ENCODE measurements at places on chromosomes 5 and 9.

DNA sequence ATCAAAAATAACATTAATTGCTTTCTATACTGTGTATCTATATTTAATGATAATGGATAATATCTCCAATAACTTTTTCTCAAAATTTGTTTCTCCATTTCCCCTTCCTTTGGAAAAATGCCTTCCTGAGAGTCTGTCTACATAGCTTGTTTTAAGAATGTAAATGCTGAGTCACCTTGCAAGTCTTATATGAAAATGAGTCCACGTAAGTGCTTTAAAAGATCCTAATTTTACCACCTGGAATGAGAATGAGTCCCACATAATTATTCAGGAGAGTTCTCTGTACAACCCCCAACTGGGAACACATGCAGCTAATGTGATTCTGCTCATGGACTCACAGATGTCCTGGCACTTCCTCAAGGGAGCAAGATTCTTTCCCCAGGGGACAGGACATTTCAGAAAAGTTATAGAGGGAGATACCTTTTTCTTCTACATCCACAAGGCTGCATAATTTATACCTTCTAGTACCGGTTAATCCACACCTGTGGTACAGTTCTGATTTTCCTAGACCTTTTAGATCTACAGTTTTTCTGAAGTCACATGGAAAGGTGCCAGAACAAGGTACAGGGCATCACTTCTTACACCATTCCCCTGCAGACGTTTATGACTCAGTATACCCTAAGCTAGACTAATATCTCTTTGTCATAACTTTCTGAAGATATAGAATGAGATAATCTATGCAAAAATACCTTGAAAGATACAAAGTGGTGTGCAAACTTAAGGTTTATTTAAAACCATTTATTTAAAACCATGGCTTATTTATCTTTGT lies 314.1 kb downstream of the CETN3 start:
- DNase-seq = no peak

DNA sequence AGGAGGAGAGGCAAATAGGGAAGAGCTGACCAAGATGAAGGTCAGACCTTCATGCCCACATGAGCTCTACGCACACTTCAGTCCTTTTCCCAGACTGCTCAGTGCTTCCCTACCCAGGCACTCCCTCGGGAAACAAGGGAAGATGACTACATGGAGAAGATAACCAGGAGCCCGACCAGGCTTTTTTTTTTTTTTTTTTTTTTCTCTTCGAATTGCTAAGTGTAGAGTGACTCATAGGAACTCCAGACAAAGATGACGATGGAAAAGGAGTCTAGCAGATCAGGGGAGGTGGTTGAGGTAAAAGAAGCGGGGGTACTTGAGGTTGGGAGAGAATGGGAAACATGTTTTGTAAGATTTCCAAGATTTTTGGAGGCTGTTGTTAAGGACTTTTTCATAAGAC lies 526.1 kb downstream of the BNC2 start:
- no peak for DNase-seq

DNA sequence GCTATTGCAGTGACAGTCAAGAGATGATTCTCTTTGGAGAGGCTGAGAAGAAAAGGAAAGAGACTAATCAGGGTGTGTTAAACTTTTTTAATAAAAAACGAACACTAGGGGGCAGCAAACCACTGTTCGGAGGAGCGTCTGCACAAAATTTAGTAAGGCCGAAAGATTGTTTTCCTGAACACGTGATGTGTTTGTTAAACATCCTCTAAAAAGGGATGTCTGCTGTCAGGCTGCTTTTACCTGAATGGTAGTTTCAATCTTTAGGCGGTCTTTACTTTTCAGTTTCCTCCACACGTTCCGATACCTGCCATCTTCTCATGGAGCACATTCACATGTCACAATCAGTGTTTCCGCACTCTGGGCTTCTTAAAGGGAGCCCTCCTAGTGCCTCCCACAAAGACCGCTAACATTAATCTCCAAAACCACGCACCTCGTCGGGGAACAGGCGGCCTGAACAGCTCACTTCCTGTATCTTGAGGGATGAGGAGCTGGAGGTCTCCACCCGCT lies 125.2 kb downstream of the GPBP1 start:
- peak; percentile 91 for DNase-seq

DNA sequence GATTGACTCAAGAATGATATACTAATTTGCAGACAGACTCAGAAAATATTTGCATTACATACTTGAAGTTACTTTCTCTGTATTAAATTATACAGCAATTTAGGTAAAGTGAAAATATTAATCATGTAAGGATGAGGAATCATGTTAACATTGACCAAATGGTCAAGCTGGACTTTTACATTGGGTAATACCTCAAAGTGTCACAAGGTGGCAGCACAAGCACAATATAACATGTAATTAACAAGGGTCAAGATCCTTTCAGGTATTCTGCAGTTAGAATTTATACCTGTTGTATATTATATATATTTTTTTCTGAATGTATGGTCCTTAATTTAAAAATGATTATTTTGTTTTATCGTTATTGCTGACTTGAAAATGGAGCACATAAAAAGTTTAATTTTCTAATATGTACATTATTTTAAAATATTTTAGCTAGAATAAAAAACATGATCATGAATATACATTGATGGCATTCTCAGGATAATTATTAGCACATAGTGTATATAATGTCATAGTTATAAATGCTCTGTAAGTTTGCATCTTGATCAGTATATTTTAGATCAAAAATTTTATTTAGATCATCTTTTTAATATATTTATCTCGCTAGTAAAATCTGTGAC lies 8.6 kb downstream of the HAPLN1 start:
- DNase-seq = peak; percentile 70

DNA sequence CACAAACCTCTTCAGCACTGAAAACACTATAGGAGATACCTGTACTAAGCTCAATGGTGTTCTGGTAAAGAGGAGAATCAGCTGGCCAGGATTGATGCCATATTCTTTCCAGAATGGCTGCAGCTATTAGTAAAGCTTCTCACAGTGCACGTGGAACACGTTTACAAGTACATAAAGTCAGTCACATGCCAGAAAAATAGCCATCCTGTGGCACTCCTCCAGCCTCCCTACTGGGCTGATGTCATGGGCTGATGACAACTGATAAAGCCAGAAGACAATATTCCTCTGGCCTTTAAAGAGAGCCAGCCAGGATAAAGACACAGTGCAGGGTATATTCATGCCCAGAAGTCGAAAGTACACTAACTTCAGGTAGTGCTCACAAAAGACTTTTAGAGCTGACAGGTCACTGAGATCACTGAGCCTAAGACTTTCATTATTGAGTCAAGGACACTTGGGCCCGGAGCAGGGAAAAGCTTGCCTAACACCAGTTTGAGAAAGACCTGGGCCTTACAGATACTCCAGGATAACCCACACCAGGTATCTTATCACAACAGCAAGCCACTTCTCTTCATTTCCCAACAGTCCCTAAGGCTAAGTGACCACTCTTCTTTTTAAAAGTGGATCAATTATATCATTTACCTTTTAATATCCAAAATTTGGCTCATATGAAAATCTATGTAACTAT lies 29.4 kb downstream of the ABITRAM start:
- no peak for DNase-seq

- no peak for DNase-seq
Observed at GRCh38 chr5:119285070-119285916, 70.5 kb upstream of the TNFAIP8 start.

GRCh38 chr9:79041266-79041665 lies 530.5 kb upstream of the TLE4 start:
- DNase-seq = no peak

DNA sequence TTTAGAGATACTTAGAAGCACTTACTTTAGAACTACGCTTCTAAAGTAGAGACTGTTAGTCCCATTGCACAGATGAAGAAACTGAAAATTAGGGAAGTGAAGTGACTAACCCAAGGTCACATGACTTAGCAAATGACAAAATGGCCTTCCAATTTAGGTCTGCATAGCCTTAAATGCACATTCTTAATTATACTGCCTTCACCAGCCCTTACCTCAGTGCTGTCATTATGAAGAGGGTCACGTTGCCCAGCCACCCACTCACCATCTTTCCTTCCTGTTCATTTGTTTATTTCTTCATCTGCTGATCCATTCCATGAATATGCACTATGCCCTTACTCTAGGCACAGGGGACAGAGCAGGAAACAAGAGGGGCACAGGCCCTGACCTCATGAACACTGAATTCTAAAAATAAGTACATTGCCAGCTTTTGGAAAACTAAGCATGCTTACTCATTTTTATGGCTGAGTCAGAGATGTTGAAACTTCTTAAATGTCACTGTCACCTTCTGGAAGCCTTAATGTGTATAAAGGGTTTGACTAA lies 8.6 kb downstream of the HAVCR2 start:
- DNase-seq = peak; percentile 8

DNA sequence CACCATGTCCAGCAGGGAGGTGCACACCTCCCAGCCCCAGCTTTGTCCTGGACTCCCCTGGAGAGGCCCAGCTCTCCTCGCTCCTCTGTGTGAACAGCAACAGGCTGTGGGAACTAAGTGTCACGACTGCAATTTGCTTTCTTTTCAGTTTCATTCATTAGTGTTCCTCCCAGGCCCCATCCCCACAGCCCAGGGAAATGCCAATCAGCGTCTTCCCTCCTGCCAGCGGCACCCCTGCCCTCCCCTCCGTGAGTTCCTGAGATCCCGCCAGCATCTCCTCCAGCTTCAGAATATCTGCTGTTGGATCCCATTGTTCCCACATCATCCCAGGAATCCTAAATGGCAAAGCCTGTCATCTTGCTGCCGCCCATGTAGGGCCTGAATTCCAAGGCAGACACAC lies 13.1 kb upstream of the RPL26L1 start:
- DNase-seq = no peak

DNA sequence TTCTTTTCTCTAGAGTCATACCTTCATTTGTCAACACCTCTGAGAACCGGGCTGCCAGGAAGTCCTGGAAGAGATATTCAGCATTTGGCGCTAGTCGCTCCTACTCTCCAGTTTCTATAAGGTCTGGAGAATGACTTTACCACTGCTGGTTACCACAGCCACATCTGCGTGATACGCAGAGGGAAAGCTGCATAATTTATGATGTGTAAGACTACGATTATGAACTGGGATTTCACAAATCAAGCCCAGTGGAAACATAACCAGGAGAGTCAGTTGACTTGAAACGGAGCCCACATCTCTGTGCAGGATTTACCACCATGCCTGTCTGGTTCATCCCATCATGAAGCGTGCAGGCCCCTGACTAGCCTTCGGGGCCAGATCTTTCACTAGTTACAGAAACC lies 72.6 kb downstream of the FGF1 start:
- no peak for DNase-seq

DNA sequence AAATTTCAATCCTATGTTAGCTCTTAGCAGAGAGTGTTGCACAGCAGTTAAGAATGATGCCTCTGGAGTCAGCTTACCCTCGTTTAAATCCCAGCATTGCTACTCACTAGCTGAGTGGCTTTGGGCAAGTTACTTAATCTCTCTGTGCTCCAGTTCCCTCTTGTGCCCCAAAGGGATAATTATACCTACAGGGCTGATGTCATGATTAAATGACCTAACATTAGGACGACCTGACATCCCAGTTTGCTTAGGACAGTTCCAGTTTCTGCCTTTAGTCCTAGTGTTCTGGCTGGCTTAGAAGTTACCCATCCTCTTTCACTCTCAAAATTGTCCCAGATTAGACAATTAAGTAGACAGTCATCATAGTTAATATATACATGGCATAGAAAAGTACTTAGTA lies 4.3 kb upstream of the RAI14 start:
- no peak for DNase-seq

GRCh38 chr9:131912671-131913070 lies 167.0 kb downstream of the MED27 start:
- no peak for DNase-seq

- no peak for DNase-seq
Observed at GRCh38 chr5:170832241-170832640, 29.6 kb upstream of the RANBP17 start.

DNA sequence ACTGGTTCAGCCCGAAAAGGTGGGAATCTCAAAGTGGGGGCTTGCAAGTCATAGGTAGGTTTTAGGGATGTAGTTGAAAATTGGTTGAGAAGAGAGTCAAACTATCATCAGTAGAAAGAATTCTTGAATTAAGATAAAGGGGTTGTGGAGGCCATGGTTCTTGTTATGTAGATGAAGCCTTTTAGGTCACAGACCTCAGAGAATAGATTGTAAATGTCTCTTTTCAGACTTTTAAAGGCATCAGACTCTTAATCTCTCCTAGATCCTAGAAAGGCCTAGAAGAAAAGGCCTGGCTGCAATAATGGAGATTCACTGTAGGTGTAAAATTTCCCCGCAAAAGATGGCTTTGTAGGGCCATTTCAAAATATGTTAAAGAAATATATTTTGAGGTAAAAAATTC lies 96.4 kb downstream of the PSAT1 start:
- no peak for DNase-seq

DNA sequence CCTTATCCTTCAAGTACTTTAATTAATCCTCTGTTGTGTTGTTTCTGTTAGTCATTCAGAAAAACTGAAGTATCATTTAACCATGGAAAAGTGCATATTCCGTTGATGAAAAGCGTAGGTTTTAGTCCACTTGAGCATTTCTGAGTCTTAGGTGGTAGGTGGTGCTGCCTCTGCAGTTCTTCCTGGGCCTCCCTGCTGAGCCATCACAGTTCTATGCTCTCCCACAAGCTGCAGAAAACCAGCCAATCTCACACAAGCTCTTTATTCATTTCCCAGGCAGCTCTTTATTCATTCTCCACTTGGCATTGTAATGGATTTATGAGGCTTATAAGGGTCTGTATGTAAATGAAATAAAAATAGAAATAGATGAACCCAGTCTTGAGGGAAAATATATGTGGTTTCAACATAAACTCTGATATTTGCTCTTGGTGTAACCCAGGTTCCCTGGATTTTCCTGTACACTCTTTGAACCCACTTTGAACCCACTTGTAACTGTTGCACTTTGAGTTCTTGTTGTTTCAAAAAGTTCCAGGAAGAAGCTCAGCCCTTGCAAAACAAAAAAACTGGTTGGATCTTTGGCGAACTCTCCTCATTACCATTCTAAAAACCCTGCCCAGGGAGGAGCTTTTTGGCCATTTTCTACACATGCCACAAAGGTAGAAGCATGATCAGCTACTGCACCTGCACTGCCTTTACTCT lies 56.0 kb downstream of the ZNF510 start:
- DNase-seq = no peak

GRCh38 chr5:181204113-181204825 lies 727 bp downstream of the TRIM7 start:
- DNase-seq = no peak

- no peak for DNase-seq
Observed at GRCh38 chr5:150665044-150665443, 4.0 kb downstream of the MYOZ3 start.

GRCh38 chr5:157478726-157479125 lies 18.7 kb downstream of the NIPAL4 start:
- DNase-seq = no peak

DNA sequence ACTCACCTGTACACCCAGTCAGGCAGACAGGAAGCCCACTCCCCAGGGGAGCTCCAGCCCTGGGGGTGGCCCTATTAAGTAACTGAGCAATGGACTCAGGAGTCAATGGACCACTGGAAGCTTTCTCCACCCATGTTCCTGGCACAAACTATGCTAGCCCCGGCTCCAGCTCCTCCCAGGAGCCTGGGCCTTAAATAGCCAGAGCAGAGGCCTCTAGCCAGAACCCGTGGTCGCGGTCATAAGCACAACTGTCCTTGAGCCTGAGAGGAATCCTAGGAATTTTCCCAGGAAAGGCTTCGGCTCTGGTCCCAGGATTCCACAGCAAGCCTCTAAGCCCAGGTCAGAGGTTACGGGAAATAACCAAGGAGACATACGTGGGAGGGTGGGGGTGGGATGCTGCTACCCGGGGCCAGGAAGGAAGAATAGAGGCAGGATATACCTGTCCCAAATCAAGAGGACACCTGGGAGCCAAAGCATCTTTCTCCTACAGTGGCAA lies 5.5 kb downstream of the SEPTIN8 start:
- DNase-seq = no peak

- DNase-seq = no peak
Observed at GRCh38 chr5:67290655-67291054, 94.1 kb upstream of the CD180 start.

All from SW 1271 (cell line).